ENCODE measurements at places on chromosomes 11 and 22.

- DNase-seq = no peak
These were observed 926.3 kb downstream of the OPCML start for GRCh38 chr11:132605825-132606570.

- DNase-seq = no peak
These were observed 5.7 kb downstream of the CLTCL1 start for GRCh38 chr22:19285831-19286230.

DNA sequence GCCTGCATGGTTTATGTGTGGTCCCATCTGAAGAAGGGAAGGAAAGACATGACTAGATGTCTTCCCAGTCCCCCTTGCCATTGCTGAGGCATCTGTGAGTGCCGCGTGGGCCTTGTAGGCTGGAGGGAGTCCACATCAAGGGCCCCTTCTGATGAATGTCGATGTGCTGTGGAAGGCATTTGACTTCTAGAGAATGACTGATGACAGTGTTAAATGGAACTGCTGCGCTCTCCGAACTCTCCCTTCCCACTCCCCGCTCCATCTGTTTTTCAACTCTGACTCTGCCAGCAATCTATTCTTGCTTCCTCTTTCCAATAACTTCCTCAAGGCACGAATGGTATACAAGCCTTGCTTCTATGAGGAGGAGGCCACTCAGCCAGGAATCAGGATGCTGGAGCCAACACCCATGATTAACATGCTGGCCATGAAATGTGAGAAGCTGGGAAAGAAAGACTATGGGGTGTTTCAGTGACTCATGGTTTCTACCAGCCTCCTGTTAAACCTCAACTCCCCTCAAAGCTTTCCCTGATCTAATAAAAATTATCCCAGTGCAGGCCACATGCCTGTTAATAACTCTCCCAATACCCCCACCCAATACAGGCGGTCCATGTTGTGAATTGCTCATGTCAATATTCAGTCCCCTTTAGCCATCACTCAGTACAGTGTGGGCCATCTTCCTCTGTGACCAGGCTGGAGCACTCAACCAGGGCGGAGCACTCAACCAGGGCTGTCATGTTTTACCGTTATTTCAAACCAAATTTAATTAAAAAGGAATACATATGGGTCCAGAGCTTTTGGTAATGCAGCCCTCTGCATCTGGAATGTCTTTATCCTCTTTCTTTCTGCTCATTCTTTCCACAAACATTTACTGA is 46.4 kb upstream of the TBCEL start:
- no peak for DNase-seq

- DNase-seq = no peak
These were observed 15.4 kb downstream of the LRP5 start for GRCh38 chr11:68327586-68328370.

GRCh38 chr11:34613552-34614056 is 7.3 kb upstream of the EHF start:
- DNase-seq = no peak

- no peak for DNase-seq
These were observed 3.1 kb upstream of the TMEM109 start for GRCh38 chr11:60910711-60911380.

- DNase-seq = peak; percentile 52
These were observed 4.1 kb upstream of the MGAT3 start for GRCh38 chr22:39452740-39453040.

DNA sequence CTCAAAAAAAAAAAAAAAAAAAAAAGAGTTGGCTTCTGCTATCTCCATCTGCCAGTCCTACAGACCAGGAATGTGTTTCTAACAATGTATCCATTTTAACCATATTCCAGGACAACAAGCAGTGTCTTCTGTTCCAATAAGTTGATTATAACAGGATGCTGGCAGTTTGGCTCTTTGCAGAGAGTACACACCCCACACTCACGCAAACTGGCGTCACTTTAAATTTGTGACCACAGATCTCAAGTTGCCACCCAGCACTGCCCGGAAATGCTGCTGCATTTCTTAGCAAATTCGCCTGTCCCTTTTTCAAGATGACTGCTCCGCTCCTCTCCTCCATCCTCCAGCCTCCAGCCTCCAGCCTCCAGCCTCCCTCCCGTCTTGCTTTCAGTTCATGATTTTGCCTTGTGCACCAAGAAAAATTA is 44.3 kb downstream of the SCGB1A1 start:
- DNase-seq = no peak

DNA sequence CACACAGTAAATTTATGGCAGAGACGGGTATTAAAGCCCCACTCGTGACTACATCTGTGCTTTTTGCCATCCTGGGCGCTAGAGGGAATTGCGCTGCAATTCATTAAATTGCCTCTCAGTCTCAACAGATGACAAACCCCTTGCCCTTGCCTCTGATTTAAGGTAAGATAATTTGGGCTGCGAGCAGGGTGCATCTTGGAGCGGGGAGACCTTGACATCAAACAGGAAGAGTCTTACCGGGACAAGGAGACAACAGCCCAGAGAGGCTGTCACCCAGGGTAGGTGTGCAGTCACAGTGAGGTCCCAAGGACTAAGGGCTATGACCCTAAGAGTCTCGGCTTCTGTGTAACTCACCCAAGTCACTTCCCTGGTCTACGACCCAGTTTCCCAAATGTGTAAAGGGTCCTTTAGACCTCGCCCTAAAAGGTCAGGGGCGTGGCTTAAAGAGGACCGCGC is 449 bp upstream of the TOM1 start:
- no peak for DNase-seq

GRCh38 chr11:61532134-61533038 is 23.8 kb downstream of the LRRC10B start:
- peak; percentile 86 for DNase-seq

GRCh38 chr11:31818425-31818755 is 7.3 kb upstream of the PAX6 start:
- no peak for DNase-seq

- no peak for DNase-seq
These were observed 3.5 kb downstream of the APOL1 start for GRCh38 chr22:36256478-36256877.

DNA sequence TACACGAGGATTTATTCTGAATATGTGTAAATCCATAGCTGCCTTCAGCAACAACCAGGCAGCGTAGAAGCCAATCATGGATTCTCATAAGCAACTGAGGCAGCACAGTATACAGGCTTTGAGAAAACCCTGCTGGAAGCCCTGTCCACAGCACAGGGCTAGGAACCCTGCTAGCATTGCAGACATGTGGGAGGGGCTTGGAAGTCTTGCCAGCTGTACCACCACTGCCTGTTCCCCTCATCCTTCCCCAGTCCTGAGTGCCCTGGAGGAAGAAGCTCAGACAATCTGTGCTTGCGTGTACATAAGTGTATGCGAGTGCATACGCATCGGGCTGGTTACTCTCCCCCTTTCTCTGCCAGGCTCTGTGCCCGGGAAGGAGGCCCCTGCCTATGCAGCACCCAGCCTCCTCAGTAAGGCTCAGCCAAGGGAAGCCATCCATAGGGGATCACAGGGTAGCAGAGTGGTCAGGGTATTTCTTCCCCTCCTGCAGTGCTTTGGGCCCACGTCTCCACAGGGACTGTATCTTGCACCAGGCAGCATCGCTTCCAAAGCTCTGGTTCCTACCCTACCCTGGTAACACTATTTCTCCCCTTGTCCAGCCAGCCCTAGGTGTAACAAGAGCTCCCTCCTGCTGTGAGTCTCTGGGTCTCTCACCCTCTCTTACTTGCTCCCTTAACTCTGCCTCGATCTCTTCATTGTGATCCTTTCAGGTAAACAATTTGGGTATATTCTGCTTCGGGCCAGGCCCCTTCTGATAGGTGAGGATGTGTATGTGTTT is 90.5 kb downstream of the GALNT18 start:
- no peak for DNase-seq

DNA sequence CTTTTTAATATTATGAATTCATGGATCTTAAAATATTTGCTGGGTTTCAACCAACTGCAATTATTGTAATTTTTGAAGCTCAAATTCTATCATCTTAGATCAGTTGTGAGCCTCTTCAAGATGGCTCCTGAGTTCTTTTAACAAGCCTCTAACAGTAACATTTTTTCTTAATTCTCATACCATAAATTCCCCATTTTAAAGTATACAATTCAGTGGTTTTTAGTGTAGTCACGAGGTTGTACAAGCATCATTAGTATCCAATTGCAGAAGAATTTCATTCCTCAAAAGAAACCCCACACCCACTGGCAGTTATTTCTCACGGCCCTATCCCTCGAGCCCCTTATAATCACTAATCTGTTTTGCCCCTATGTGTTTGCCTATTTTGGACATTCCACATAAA is 270.8 kb downstream of the SBF2 start:
- DNase-seq = no peak

GRCh38 chr11:62122076-62122475 is 1.7 kb upstream of the INCENP start:
- DNase-seq = no peak

DNA sequence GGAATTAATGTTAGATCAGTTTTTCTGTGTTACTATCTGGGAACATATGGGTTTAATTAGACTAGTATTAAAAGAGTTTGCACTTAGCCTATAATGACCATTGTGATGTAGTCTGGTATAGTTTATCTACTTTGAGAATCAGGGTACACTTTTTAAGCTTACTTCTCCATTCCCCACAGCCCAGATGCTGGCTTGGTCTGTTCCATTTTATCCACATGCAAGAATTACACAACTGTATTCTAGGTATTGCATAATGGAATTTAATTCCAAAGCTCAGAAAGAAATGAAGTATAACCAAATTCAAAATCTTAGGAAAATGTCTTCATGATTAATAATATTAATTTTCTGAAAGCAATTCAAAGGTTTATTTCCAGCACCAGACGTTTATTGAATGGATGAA is 122.2 kb upstream of the PDGFD start:
- no peak for DNase-seq

DNA sequence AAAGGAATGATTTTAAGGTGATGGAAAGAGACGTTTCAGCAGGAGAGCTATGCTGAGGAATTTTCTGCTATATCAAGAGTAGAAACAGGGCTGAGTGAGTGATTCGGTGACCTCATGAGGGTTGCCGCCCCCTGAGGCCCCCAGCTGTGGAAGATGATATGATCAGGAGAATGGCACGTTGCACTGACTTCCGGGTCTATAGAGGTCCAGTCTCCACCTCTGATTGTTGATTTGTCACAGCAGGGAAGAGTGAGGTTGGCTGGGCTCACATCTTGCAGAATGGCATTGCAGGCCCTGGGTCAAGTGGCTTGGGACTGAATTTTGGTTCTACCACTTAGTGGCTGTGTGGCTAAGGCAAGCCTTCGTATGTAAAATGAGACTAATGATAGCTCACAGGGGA is 205.1 kb downstream of the SNX19 start:
- DNase-seq = no peak

GRCh38 chr11:130599073-130599654 is 150.7 kb downstream of the ADAMTS15 start:
- no peak for DNase-seq

GRCh38 chr11:119361056-119361787 is 14.7 kb upstream of the MFRP start:
- peak; percentile 67 for DNase-seq

GRCh38 chr11:1237851-1238250 is 15.0 kb downstream of the MUC5B start:
- DNase-seq = no peak

DNA sequence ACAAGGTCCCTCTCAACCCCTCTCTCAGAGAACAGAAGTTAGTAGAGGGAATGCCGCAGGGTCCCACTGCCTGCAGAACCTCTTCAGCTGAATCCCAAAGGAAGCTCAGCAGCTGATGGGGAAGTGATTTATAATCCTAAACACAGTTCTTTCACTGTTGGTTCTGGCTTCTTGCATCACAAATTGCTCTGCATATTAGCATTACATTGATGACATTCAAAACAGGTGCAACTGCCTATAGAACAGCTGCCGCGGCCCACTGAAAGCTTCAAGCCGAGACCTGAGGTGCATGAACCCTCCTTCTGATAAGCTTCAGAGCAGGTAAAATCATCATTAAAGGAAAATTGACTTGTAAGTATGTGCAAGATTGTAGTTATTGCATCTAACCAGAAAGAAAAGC is 75.2 kb upstream of the KIRREL3 start:
- DNase-seq = no peak

DNA sequence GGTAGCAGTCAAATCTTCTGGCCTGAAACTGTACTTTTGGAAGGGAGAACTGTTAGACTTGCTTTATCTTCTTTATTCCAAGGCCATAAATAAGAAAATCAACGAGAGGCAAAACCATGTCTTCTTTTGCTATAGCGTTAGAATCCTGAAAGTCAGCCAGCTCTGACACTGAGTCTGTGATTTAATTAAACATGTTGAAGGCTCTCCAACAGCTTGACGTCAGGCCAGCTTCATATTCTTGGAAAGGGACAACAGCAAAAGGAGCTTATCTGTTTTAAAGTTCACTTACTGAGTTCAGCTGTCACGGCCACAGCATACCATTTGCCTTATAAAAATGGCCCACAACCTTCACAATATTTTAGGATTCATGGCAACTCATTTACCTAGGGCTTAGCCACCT is 131.0 kb upstream of the LDLRAD3 start:
- no peak for DNase-seq

Data from K562 (cell line).